Memory B cell (primary cell): ENCODE measurements at places on chromosomes 1 and 21.

DNA sequence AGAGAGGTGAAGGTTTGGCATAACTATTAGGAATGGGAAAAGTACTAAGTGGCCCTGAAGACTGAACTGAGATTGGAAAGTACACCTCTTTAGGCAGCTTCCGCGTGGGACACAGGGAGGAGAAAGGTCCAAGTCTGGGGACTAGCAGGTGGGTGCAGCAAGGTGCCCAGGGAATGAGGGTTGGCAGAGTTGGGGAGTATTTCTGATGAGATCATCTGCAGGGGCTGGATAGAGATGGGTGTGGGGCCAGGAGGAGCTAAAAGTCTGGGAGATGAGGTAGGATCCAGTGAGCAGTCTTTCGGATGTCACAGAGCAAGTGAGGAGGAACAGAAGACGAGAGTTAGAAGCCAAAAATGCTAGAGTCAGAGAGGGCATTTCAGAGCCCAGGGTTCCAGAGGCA, 36.1 kb downstream of the CDCA8 start:
- no peak for DNase-seq

DNA sequence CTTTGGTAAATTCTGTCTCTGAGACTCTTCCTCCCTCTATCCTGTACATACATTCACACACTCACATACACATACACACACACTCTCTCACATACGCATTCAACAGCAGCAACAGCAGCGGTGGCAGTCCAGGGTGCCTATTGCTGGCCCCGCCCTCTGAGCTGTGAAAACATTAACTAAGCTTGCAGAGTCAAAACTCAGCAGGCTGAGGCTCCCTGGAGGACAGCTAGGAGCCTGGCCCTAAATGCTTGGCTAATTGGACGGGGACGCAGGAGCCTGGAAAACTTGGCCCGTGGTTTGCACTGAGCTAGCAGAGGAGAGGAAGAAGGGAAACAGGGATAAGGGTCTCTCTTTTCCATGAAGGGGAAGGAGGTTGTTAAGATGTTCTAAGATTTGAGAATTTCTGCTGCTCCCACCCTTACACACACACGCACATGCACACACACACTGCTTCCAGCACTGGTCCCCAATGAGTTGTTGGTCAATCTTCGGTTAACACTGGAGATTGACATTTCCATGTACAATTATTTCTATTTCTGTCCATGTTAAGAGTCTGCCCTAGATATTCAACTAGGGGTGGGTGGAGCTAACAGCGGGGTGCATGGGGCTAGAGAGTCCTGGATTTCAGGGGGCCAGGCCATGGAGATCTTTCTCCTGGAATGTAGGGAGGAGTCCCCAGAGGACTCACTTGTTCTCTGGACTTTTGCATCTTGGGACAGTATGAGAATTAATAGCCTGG, 94.2 kb downstream of the PLXNA2 start:
- no peak for DNase-seq

DNA sequence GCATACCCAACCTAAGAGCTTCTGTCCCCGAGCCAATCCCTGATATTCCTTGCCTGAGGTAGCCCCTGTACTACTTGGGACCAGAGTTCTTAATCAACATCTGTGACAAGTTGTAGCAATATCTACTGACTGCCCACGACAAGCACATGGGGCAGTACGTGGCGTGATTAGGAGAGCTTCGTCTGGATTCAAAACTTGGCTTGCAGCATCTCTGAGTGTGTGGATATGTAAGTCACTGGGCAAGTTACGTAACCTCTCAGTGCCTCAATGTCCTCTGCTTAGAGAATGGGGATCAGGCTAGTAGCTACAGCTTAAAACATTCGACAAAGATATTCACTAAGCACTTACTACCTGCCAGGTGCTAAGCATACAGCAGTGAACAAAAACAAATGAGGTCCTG, 5.0 kb downstream of the HSPG2 start:
- no peak for DNase-seq

GRCh38 chr1:226980122-226980560, 40.0 kb downstream of the COQ8A start:
- DNase-seq = no peak

- DNase-seq = no peak
Observed at GRCh38 chr1:29454616-29455380, 218.5 kb downstream of the PTPRU start.

- DNase-seq = no peak
Observed at GRCh38 chr1:224507771-224508523, 73.3 kb upstream of the WDR26 start.

- DNase-seq = no peak
Observed at GRCh38 chr1:230567221-230567575, 75.1 kb upstream of the COG2 start.

DNA sequence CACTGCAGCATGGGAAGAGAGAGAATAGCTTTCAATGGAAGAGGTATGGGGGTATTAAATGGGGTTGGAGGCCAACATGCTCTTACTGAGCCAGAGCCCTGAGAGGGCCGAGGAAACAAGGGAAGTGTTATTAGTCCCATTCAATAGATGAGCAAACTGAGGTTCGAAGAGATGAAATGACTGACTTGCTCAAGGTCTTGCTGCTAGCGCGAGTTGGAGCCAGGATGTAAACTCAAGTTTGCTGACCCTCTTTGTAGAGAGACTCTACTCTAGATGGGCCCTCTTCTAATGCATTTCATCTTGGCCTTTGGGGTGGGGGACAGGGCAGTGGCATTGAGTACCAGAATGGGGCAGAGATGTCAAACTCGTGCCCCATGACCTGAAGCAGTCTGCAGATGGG, 319.5 kb downstream of the RPS6KC1 start:
- no peak for DNase-seq

- DNase-seq = no peak
Observed at GRCh38 chr1:114286960-114287359, 133.3 kb upstream of the SYT6 start.

DNA sequence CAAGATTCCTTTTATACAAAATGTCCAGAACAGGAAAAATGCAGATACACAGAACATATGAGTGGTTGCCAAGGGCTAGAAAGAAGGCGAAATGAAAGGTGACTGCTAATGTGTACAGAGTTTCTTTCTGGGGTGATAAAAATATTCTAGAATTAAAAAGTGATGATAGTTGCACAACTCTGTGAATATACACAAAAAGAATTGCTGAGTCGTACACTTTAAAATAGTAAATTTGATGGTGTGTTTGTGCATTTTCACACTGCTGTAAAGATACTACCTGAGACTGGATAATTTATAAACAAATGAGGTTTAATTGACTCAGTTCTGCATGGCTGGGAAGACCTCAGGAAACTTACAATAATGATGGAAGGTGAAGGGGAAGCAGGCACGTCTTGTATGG, 23.9 kb downstream of the KLHDC7A start:
- no peak for DNase-seq

DNA sequence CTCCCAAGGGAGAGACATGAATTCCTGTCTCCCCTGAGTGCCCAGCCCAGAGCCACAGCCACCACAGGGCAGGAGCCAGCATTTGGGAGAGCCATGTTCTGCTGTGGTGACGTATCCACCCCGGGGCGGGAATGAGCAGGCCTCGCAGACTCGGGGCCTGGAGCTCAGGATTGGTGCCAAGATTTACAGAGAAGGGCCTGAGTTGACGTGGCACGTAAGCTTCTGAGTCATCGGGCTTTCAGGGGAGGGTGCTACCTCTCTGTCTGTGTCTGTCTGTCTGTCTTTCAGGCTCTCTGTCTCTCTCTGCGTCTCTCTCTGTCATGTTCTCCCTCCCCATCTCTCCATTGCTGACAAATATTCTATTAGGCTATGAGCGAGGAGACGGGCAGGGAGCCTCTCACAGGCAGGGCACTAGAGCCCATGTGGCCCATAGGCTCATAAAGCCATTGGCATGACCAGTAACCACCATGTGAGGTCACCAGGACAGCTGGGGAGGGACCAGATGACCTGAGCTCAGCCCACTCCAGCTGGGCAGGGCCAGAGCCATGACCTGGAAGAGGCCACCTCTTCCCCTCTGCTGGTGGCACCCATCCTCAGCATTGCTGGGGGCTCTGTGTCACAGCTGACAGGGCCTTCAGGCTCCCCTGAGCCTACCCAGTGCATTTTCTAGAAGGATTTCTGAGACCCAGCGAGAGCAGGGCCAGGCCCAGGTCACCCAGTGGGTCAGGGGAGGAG, 300.0 kb upstream of the VAMP3 start:
- DNase-seq = no peak

DNA sequence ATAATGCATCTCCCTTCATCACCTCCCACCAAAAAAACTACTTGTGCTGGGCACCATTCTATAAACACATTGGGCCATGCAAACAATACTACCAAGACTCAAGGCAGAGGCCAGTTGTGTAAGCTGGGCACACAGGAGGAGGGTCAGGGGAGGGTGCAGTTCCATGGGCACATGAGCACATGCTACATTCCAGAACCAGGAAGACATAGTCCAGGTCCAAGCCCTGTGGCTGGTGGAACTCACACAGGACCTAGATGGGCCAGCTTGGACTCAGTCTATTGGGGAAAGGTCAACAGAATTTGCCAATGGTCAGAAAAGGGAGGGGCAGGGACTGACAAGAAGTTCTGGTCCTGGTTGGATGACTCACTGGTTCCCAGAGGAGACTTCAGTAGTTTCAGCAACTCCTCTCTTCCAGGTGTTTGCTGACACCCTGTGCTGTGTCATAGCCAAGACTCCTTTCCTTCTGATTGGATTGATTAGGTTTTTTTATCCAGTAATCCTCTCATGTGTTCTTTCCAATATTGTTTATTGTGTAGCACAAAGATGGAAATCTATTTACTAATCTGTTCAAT, 249.7 kb downstream of the C1orf94 start:
- DNase-seq = no peak

DNA sequence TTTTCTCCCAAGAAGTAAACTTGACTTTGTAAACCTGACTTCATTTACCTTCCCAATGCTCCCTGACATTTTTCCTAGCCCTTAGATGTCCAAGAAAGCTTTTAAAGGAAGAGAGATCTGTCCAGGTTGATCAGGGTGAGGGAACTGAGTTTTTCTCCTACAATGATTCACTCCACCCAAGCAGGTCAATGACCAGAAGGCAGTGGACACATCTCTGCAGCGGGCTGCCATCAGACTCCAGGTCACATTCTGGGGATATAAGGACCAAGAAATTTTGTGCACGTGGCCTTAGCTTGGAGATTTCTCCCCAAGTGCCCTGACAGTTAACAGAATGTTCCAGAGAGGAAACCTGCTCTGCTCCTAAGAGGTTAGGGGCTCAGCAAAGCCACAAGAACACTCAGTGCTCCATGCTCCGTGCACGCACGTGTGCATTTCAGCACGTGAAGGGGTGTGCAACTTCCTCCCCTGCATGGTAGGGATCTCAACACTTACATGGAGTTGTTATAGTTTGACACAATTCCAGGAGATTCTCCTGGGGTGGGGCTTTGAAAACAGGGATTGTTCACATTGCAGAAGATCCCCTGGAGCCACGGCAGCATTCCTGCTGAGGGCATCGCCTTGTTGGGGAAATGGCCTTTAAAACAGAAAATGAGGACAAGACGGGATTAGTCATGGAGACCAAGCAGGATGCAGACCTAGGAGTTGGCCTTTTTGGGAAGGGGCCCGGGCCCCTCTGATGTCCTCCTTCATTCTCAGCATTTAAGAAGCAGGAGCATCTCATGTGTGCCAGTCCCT, 9.8 kb downstream of the ABCA4 start:
- no peak for DNase-seq

DNA sequence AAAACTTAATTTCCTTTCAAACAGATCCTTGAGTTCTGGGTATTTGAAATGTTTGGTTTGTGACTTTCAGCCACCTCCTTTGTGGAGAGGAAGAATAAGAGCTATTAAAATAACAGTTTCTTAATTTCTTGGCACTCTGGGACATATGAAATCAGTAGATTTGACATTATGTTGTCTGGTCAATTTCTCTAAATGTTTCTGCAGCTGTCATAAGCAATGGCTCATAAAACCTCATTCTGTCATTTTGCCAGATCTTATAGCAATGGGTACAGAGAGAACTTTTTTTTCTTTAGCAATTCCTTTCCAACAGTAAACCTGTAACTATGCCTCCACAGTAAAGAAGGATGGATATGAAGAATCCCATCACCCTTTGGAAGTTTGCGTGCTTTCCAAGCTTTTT, 52.6 kb downstream of the LAMC1 start:
- no peak for DNase-seq

DNA sequence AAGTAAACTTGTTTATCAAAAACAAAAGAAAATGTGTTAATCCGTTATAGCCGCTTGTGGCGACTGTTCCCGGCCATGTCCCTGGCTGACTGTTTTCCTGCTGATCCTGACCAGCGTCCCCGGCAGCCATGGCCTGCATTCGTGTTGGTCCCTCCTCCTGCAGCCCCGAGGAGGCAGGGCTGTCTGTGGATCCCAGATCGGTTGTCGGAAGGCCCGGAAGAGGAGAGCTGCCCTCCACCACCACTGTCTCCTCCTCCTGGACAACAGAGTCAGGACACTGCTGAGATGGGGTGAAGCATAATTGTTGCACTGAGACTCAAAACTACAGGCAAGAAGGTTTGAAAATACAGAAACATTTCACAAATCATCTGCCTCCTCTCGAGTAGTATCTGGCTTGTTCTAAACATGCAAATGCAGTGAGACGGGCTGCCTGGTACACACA, 3.6 kb upstream of the MXRA8 start:
- DNase-seq = no peak

- no peak for DNase-seq
Observed at GRCh38 chr1:60118085-60118484, 44.5 kb upstream of the C1orf87 start.

DNA sequence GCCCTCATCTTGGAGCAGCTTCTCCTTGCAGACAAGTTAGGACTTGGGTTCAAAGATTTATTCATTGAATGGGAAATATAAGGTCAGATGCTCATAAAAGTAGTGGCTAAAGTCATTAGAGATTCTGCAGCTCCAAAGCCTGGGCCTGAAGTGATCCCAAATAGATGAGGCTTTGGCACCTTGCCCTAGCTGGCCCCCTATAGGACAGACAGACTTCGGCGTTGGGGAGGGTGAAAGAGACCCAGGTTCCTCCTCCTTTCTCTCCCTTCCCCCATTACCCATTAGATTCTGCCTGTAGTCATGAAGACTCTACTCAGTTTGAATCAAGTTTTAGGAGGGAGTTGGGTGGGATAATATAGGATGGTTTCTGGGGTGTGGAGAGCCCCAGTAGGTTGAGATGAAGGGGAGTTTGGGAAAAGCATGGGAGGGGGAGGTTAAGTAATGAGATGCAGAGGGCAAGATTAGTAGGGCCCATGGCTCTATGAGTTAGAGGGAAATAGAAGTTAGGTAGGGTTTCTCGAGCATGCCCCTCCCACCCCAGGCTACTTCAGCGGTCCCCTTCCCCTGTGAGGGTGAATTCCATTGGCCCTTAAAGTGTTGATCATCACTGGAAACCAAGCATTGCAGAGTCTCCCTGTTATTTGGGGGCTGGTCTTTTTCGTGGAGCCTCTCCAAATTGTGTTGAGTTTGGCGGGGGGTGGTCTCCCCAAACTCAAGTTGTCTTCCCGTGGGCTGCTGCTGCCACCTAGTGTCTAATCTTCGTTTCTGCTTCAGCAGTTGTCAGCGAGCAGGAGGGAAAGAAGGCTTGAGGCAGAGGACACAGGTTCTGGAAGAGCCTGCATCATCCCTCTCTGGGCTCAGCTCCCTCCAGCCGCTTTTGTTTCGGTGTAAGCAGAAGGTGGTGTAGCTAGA, 2.1 kb upstream of the AHDC1 start:
- DNase-seq = peak; percentile 50
